Central memory CD4-positive, alpha-beta T cell (primary cell): ENCODE measurements at places on chromosomes 4 and X.
A peak's percentile ranks its signal among the peaks of the same experiment; 100 is the strongest.

GRCh38 chr4:93809773-93810172, 18.8 kb upstream of the ATOH1 start:
- no peak for DNase-seq

DNA sequence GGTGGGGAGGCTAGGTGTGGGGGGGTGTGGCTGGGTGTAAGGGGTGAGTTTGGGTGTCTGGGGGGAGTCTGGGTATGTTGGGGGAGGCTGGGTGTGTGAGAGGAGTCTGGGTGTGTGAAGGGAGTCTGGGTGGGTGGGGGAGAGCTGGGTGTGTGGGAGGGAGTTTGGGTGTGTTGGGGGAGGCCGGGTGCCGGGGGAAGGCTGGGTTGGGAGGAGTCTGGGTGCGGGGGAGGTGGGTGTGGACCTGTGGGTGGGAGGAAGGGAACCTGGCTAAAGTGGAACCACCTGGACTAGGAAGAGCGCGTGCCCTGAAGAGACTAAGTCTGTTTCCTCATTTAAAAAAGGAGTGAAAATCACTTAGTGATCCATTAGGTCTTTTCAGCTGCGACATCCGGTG, 18.3 kb downstream of the SPON2 start:
- no peak for DNase-seq

- peak; percentile 9 for DNase-seq
Observed at GRCh38 chr4:143358923-143359643, 22.4 kb downstream of the GAB1 start.

- DNase-seq = no peak
Observed at GRCh38 chr4:96730432-96730831, 890.5 kb downstream of the PDHA2 start.

- DNase-seq = no peak
Observed at GRCh38 chr4:71533121-71533520, 194.3 kb downstream of the SLC4A4 start.

DNA sequence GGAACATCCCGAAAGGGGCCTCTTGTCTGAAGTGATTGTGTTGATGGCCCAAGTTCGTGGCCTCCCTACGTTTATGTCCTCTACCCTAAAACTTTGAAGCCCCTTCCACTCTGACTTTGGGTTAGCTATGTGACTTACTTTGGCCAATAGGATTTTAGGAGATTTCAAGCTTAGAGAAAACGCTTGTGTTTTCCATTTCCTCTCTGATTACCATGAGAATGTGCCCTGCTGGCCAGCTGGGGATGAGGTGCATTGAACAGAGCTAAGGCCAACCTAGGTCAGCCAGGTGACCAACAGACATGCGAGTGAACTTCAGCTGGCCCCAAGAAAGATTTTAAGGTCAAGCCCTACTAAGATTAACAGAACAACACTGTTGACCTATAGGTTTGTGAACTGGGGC, 82.4 kb downstream of the SLC2A9 start:
- DNase-seq = no peak

DNA sequence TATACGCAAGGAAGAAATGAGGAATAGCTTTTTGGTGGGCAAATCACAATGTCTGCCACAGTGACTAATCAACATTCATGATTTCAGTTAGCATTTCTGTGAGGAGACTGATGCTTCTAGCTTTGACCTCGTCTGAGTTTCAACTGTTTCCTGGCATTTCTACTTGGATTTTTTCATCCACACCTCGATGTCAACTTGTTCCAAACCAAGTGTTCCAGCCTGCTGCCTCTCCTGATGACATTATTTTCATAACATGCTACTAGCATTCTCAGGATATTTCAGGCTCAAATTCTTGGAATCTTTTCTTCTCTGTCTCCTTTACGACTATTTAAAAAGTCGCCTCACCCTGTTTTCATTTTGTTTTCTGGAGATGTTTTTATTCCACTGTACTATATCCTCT, 90.3 kb upstream of the TEX13D start:
- DNase-seq = no peak

DNA sequence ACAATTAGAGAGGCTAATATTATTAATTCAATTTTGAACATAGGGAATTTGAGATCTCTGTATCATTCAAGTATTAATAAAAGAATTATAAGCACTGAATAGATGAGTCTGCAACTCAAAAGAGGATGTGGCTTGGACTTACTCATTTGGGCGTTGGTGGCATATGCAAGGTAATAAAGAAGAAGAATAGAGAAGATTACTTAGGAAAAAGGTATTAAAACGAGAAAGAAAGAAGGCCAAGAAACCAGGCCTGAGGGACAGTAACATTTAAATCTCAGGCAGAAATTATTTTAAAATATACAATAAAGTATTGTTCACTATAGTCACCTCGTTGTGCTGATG, 383.0 kb upstream of the INTU start:
- DNase-seq = no peak

- DNase-seq = no peak
Observed at GRCh38 chr4:47572981-47573380, 87.9 kb downstream of the ATP10D start.

- no peak for DNase-seq
Observed at GRCh38 chr4:112290341-112290740, 4.6 kb upstream of the TIFA start.

DNA sequence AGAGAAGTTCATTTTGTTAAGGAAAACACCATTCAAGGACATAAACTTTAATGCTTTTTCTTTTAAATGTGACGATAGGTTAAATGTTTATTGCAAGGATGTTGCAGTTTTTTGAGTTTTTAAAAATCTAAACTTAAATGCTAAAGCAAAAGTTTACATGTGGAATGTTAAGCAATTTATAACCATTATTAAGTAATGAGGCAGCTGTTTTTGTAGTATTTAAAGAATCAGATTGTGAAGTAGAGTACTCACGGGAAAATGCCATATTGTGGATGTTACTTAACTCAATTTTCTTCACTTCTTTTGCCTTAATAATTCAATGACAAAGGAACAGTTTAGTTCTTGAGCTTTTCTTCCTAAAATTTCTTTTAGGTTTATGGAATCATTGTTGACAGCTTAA, 43.5 kb downstream of the UBE2K start:
- DNase-seq = no peak

- DNase-seq = peak; percentile 17
Observed at GRCh38 chrX:123976706-123977316, 15.3 kb downstream of the STAG2 start.

- DNase-seq = no peak
Observed at GRCh38 chr4:54496412-54496811, 161.3 kb upstream of the KIT start.

GRCh38 chrX:118183606-118184005, 67.0 kb upstream of the KLHL13 start:
- no peak for DNase-seq

DNA sequence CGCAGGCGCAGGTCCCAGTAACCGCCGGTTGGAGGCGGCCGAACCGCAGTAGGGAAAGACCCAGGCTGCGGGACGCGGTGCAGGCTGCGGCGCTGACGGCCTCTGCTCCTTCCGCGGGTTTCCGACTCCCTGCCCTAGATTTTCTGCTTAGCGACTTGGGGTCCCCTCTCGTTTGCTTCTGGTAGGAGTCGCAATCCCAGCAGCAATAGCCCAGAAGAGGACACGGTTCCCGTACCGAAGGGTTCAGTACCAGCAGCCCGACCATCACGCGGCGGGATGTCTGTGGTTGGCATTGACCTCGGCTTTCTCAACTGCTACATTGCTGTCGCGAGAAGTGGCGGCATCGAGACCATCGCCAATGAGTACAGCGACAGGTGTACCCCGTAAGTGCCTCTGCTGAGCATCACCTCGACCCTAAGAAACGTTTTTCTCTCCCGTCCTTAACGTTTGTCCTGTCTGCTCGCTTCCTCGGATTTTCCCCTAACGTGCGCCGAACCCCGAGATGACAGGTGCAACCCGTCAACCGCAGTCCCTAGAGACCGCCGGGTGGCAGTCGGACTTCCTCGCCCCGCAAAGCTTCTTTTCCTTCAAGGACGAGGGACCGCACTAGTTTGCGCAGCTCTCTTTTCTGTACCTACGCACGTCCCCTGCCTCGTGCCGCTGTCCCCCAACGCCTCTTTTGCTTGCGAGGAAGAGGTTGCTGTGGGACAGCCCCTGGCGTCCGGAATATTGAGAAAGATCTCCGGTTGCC, at the start of gene HSPA4L:
HSPA4L (plus strand) TSS at position 48 of the 751 bp plus-strand sequence; CDS start at position 277, 229 bp downstream.
- peak; percentile 17 for DNase-seq

- DNase-seq = no peak
Observed at GRCh38 chrX:44319550-44319949, 23.9 kb downstream of the EFHC2 start.

GRCh38 chr4:7557456-7557855, 122.7 kb upstream of the PSAPL1 start:
- no peak for DNase-seq

DNA sequence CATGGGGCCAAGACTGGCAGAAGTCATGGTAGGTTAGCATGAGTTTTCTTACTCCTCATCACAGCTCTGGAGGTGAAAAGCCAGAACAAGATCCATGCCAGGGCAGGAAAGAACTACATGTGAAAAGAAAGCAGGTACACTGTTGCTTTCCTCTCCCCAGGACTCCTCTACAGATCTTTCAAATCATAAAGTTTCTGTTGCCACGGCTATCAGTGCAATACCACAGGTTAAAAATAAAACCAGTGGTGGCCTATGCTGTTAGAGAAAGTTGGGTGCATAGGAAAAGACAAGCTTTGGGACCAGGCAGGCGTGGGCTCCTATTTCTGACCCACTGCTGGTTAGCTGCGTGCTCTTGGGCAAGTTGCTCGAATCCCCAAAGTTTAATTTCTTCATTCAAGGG, 81.4 kb downstream of the SH3RF1 start:
- DNase-seq = no peak

GRCh38 chr4:14299166-14299565, 671.6 kb upstream of the BOD1L1 start:
- no peak for DNase-seq

DNA sequence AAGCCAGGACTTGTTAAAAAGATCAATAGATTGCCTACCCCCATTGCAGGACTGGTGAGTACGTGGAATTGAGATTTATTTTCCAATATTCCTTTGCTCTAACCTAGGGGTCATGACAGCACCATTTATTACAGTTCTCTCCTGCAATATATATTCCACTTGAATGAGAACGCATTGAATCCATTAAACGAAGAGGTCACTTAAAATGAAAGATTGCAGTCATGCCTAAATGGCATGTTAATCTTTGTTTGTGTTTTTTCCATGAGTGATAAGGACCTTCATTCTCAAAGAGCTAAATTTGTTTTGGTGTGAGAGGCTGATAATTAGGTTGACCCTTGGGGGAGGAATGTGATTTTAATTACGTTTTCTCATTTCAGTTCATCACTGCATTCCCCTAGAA, 13.5 kb upstream of the LIMCH1 start:
- DNase-seq = no peak

GRCh38 chr4:31803526-31804195, 1083.5 kb downstream of the PCDH7 start:
- no peak for DNase-seq

GRCh38 chr4:78293821-78294301, 236.7 kb downstream of the FRAS1 start:
- no peak for DNase-seq
